Right atrium auricular region (tissue), 2 donors: ENCODE measurements at places on chromosomes 2 and 18.
A peak's percentile ranks its signal among the peaks of the same experiment; 100 is the strongest.

GRCh38 chr2:169803480-169803879 lies 4.8 kb downstream of the SSB start:
- no peak for DNase-seq

GRCh38 chr2:204335451-204336058 lies 209.7 kb upstream of the PARD3B start:
- DNase-seq = no peak

DNA sequence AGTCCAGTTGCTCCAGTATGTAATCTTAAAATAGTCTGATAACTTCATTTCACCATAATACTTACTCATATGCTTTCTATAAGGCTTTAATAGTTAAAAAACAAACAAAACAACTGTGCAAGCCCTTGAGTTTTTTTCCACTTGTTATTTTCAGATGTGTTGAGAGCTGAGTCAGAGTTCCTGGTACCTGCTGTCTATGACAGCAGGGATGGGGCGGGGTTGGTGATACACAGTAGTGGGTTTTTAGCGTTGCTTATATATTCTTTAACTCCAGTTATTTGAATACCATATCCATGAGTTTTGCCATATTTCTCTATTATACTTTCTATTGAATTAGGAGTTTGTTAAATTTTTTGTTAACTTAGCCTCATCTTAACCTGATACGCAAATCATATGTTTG lies 5.0 kb downstream of the NAPG start:
- no peak for DNase-seq

DNA sequence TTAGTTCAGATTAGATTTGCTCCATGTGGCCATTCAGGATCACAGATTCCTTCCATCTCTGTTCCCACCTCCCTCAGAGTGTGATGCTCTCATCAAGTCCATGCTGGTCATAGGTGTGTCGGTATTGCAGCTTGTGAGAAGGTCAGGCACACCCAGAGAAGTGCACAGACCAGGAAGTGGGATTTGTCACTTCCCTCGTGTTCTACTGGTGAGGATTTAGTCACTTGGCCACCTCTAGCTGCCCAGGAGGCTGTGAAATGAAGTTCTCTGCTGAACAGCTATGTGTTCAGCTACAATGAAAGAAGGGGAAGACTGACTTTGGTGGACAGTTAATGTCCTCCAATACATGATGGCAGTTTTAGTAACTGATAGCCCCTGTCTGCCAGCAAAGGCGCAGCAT lies 3.5 kb upstream of the LANCL1 start:
- no peak for DNase-seq

GRCh38 chr2:29606104-29607037 lies 315.0 kb downstream of the ALK start:
- no peak for DNase-seq

DNA sequence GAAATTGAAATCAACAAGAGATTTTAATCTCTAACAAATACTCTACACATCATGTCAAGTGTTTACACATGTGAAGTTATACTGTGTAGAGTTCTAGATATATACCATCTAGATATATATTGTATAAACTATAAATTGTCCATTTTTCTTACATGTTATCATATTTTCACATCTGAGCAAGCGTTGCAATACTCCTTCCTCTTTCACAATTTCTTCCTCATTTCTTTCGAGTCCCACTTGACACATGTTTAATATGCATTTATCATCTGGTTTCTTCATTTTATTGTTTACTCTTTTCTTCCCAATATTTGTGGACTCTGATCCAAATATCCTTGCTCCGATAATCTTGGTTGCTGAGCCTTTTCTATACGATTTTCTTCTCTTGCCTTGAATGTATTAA lies 50.2 kb downstream of the UNC80 start:
- DNase-seq = no peak

DNA sequence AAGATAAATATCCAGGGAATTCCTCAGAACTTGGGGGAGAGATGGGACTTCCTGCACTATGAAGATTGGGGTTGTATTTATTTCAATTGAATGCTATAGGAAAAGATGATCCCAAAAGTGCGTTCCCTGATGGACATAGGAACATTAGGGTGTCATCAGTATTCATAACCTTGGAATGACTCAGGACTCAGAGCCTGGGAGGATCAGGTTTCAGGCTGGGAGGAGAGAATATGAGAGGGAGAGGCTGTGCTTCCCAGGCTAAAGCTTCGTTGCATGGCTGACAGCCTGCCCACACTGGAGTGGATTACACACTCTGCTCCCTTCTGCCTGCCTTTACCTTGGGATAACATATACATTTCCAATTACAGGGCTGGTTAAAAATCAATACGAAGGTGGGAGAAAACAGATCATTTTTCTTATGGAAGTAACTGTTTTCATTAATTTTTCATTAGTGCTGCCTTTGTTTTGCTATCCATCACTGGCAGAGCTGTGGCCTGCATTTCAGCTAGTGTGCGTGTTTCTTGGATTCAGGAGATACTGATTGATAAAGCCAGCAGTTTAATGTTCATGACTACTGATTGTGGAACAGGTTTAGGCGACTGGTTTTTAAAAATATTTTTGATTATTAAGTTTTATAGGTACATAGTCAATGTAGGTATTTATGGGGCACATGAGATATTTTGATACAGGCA lies 118.7 kb downstream of the KCTD1 start:
- DNase-seq = no peak

DNA sequence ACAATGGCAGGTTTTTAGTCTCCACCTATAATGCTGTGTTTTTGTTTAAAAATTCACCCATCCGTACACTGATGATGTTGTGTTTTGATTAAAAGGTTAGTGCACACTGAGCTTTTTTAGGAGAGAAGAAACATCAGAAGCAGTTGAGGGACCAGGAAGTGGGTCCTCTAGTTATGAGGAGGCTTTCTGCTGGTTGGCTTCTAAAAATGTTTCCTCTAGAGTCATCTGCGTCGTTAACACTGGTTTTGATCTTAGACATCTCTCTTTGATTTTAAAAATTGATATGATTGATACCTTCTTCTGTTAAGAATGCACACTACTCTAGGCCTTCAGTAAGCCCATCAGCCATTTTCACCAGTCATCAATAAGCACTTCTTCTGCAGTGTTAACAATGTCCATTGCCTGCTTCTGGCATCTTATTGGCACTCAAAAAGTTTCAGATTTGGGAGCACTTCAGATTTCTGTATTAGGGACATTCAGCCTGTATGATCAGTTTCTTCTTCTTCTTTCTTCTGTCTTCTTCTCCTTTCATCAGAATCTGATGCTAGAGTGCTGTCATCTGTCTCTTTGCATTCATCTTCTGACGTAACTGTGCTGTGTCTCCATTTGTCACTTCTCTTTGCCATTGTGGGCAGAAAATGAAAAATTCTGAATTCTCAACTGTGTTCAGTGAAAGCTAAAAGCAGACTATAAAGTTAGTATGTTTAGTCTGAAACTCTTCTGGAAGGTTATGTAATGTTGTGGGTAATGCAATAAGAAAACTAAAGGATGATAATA lies 56.3 kb downstream of the PHLPP1 start:
- no peak for DNase-seq

DNA sequence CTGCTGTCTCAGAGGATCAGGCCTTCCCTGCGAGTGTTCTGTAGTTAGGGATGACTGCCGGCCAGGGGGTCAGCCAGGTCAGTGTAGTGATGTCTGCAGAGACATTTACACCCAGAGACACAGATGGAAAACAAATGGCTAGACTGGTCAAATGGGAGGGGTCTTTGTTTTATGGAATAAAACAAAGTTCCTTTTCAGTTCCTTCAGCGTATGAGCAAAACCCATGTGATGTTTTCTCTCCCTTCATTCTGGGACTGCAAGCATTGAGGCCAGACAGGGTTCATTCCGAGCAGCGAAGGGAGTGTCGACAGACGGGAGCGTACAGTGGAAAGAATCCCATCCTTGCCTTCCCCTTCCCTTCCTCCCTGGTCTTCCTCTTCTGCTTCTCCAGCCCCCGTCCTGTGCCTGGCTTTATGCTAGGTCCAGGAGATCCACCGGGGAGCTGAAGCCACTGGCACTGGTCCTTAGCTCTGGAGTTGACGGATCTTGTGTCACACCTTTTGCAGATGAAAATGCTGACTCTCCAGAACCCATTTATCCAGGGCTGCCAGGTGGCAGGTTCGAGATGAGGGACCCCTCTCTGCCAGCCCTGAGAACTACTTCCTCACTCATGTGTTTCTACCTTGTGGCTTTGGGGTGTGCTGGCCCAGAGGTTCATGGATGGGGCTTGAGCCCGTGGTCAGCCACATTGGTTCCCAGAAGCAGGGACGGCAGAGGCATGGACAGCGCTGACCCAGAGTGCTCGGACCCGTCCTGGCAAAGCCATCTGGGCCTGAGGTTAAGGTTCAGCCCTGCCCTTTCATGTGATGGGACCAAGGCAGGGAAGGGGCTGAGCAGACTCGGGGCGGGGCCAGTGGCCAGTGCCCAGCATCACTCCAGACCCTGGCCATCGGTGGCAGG lies 24.2 kb downstream of the ITGB1BP1 start:
- DNase-seq = peak; percentile 73

DNA sequence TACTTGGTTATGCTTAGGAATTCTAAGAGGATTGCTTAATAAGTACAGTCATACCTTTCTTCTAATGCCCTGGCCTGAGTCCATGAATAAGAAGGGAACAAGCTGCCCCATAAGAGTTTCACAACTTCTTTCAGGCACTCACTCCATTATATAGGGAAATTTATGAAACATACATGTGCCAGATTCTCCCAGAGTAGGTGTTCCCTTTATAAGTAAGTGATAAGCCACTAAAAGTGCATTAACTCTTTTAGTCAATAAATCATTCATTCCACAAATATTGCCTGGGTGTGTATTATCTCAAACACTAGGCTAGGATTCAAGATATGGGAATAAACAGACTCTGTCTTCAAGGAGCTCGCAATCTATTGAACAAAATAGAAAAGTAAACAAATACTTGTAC lies 84.5 kb upstream of the RBBP8 start:
- no peak for DNase-seq

GRCh38 chr2:234479465-234479864 lies 17.4 kb downstream of the ARL4C start:
- DNase-seq = no peak

DNA sequence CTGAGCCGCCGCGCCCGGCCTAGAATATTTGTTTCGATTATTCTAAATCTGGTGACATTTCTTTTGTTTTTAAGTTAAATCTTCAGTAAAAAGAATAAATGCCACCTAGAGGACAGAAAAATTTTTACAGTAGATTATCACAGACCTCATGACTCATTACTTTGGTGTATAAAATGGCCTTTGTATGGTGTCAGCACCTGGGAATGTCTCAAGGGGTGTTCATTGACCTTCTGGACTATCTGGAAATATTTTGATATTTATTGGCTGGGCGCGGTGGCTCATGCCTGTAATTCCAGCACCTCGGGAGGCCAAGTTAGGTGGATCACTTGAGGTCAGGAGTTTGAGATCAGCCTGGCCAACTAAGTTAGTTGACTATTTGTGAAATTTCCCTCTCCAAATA lies 30.3 kb upstream of the SLC30A6 start:
- DNase-seq = no peak

DNA sequence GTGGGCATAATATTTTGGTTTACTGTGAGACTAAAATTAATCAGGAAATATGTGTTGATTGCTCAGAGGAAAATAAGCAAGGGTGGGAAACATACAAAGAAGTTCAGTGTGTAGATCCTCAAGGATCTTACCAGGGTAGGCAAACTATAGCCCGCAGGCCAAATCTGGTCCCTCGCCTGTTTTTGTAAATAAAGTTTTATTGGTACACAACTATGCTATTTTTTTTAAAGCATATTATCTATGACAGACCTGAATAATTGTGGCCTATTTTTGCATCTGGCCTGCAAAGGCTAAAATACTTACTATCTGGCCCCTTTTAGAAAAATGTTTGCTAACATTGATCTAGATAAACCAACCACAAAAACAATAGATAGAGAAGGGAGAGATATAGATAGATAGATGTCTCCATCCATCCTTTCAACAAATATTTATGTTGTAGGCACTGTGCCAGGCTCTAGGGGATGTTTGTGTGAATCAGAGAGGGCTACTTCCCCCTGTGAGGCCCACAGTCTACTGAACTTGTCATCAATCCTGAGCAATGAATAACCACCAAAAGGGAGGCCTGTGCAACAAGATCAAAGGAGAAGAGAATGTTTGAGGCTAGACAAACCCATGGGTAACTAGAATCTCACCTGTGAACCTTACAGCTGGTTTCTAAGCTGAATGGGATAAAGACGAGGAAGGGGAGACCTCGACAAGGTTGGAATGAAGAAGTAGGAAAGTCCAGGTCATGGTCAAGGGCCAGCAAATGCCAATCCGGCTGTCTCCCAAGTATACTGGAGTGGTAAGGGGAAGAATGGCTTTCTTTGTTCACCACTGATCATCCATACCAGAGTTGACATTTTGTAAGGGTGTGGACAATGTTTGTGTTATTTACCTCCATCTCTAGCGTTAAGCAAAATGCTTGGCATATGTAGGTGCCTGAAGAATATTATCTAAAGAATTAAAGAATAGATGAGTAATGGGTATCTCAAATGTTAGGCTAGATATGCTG lies 23.6 kb downstream of the ALPK2 start:
- no peak for DNase-seq

DNA sequence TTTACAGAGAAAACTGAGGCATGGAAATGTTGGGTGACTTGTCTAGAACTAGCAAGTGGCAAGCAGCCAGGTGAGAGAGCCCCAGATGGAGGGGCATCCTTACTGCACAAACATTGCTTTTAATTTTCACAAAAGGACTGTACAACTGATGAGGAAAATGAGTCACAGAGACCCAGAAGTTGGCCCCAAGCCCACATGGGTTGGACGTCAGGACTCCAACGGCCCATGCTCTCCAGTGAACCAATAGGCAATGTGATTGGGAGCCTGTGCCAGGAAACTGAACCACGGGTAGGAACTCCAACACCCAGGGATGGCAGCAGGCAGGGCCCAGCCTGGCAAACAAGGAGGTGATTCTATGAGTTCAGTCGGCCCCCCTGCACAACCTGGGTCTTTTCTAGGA lies 50.8 kb downstream of the PID1 start:
- no peak for DNase-seq

DNA sequence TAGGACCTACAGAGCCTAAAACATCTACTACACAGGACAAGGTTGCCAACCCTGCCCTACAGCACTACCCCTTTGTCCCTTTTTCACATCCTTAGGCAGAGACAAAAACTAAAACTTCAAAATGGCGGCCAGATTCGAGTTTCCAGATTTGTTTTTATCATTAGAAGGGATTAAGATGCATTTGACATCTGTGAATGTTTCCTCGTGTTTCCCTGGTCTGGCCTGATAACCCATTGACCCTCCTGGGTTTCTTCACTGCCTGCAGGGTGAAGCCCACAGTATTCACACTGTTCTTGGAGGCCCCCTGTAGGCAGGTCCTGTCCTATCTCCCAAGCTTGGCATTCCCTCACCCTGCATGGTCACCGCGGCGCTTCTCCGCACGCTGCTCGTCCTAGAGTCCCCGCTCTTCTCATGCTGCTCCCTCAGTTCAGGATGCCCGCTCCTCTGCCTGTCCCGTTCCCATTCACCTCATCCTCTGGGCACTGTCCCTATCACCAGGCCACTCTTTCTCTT lies 67.6 kb downstream of the TPGS2 start:
- no peak for DNase-seq
